Renal cortex interstitium (tissue), 15 donors: ENCODE measurements at places on chromosomes 3 and 15.

DNA sequence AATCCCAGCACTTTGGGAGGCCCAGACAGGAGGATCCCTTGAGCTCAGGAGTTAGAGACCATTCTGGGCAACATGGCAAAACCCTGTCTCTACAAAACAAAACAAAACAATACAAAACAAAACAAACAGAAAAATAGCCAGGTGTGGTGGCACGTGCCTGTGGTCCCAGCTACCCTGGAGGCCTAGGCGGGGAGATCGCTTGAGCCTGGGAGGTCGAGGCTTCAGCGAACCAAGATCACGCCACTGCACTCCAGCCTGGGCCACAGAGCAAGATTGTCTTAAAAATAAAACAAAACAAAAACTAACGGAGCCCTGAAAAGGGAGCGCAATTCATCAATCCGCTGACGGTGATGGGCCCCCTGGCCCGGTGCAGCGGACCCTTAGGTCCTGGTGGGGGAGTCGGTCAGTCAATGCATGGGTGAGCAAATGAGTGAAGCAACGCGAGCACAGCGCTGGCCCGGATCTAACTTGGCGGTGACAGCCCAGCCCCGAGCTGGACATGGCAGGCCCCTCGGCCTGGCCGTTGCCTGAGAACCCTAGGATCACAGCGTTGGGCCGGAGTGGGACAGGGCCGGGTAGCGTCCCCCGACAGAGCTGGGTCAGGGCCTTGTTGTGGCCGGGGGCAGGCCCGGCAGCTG lies 52.4 kb upstream of the BLM start:
- DNase-seq = peak; percentile 38

GRCh38 chr3:43326891-43327581 lies 40.7 kb downstream of the SNRK start:
- DNase-seq = no peak

DNA sequence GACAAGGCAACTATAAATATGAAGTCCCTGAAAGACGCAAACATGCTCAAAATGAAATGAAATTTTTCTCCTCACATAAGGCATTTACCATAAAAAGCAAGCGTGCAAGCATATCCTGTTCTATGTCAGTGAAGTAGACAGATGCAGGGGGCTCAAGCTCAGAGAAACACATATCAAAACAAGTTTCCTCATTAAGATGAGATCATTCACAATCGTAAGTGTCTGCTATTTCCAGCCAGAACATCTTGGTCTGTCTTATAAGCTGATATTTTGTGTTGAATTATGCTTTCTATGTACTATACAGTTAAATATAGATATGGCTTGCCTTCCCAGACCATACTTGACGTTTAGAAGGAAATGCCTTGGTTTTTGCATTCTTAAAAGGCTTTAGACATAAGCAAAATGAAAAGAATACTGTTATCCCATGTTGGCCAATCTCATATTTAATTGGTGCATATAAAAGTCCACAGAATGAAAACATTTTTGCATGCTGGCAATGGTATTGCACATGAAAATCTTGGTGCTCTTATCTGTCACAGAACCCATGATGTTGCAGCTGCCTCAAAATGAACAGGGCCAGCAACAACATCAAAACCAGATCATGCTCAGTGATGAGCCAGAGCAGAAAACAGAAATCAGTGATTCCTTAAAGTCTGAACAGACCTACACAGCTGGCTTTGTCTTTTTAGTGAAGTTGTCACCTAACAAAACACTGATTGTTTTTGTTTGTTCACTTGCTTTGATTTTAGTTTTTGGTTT lies 65.4 kb downstream of the SIDT1 start:
- DNase-seq = no peak

DNA sequence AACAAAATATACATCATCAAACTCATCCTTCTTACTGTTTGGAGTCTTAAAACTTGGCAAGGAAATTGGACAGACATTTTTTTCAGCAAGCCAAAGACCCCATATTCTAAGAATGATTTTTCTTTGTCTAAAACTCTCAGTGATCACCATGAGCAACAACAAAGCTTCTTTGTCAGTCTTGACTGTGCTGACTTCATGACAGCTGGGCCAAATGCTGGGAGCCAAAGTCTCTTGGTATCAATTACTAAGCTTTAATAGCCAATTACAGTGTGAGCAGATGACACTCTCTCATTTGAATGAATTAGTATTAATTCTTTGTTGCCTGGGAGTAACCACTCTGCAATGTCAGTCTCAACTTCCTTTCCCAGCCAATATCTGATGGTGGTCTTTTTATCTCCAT lies 48.1 kb upstream of the GK5 start:
- no peak for DNase-seq

- no peak for DNase-seq
Measured at GRCh38 chr3:22713936-22714335, 489.2 kb upstream of the UBE2E2 start.

DNA sequence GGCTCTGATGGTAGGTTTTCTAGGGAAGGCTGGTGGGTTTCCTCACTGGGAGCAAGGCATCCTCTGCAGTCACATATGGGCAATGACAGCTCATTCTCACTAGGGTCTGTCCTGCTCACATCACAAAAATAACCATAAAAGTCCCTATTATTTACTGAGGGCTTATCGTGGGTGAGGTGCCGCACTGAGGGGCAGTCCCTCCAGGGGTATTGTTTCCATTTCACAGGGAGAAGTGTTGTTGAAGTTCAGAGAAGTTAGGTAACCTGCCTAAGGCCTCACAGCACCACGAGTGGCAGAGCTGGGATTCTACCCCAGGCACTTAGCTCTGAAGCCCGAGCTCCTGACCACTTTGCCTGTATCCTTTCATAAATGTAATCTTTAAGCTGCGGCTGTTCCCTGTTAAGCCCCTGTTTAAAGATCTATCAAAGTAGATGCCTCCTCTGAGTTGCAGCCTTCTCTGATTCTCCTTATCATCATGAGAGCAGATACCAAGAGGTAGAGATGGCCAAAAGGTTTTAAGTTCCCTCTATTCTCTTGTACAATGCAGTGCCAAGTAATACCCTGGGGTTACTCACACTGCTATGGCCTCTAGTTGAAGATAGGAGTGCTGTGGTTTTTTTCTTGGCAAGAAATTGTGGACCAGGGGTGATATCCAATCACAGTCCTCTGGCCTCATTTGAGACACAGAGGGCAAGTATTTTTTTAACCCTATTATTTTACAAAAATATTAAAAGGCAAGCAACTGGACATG lies 107.0 kb downstream of the RPLP1 start:
- DNase-seq = no peak

- no peak for DNase-seq
Measured at GRCh38 chr15:97992823-97993222, 32.3 kb downstream of the ARRDC4 start.

GRCh38 chr15:96515371-96515770 lies 184.9 kb downstream of the NR2F2 start:
- peak; percentile 32 for DNase-seq

GRCh38 chr3:141739731-141740130 lies 1.6 kb downstream of the RNF7 start:
- DNase-seq = no peak

DNA sequence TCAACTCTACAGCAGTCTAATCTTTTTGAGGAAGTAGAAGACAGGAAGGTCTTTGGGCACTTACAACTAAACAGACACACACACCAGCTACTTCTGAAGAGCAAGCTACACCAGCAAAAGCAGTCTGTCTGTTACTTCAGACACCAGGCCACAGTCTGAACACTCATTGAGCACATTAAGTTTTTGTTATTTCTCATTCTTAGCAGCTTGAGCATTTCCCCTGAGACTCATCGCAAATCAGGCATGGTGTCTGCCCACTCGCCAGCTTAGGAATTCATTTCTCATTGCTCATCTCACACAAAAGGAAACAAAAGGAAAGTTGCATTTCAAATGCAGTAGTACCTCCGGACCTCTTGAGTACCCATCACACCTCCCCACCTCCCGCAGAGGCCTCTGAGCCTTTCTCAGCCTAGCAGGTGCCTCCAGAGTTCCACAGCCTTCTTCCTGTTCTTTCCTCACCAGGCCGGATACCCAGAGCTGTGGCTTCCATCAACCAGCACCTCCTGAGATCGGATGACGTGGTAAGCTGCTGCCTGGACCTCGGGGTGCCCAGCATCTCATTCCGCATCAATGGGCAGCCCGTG lies 302.0 kb downstream of the RYR3 start:
- DNase-seq = no peak

DNA sequence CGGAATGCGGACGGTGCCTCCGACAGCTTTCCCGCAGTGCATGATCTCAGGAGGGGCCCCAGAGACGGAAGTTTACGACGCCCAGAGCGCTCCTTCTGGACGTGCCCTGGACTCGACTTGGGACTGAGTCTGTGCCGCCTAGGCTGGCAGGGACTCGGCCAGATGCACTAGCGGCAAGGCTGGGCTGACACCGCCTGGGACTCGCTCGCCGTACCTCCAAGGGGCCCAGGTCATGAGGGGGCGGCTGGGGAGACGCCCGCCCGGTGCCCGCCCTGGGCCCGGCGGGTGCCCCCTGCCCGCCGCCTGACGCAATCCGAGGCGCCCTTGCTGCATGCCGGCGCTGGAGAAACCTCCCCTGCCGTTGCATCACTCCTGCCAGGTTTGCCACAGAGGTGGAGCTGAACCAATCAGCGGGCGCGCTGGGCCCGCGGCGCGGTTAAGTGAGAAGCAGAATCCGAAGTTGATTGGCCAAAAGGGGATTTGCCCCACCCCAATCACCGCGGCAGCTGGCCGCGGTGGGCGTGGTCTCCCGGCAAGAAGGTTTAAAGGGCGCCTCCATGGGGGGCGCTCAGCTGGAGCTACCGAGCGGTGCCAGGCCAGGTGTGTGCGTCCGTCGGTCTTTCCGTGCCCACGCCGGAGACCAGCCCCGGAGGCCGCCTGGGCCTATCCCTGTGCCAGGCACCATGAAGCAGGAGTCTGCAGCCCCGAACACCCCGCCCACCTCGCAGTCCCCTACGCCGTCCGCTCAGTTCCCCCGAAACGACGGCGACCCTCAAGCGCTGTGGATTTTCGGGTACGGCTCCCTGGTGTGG lies at the start of gene CHAC1:
Gene CHAC1 (plus strand): TSS at position 571 of the 812 bp plus-strand sequence. CDS start 113 bp downstream, at position 684.
- peak; percentile 91 for DNase-seq

GRCh38 chr3:43627360-43627759 lies 5.5 kb upstream of the ANO10 start:
- no peak for DNase-seq

DNA sequence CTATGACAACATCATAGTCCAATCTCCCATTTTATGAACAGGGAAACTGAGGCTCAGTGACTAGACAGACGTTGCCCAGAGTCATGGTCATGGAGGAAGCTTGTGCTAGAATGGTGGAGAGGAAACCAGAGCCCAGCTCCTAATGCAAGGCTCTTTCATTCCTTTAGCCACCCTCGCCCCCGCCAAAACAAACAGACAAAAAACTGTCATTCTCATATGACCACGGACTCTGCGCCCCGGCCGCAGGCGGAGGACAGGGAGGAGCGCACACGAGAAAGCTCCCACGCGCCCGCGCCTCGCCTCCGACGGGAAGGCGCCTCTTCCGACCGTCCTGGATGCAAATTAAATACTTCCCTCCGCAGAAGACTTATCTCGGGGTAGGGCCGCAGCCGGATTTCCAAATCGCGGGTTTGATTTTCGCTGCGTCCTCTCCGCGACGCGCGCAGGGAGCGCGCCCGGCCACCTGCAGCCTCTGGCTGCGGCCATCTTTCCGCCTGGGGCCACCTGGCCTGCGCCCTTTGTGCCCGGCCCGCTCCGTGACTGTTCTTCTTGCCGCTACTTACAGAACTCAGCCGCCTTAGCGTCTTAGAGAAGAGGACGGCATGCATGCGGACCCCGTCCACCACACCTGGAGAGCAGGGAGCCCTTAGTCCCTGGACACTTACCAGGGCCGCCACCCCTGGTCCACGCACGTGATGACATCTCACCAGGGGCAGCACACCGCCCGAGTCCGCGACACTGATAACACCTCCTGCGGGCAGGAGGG lies 670 bp upstream of the ATP13A3 start:
- DNase-seq = peak; percentile 38

GRCh38 chr15:100033140-100033857 lies 300.1 kb upstream of the LYSMD4 start:
- no peak for DNase-seq

DNA sequence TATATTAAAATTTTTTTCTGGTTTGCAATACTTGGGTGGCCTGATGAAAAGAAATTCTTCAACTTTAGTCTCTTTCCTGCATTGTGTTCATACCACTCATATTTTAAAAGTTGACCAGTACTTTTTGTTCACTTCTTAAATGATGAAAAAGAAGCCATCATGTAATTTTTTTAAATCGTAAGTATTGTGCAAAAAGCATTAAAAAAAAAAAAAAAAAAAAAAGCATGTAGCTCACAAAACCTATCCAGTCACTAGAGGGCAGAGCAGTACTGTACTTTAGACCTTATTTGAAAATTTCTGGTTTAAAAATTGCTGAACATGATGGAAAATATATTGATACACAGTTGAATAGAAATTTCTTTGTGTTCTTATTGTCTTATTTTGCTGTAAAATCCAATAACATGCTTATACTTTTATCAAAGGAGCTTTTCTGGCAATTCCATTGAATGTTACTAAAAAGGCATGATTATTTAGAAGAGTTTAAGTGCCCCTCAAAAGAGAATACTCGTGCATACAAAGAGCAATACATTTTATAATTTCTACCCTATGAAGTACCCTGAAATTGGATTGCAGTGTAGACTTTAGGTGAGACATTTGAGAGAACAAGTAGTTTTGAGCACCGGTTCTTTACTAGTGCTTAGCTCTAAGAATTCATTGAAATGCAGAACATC lies 137.7 kb downstream of the BBX start:
- DNase-seq = no peak

GRCh38 chr3:31022716-31023115 lies 128.3 kb upstream of the GADL1 start:
- no peak for DNase-seq

DNA sequence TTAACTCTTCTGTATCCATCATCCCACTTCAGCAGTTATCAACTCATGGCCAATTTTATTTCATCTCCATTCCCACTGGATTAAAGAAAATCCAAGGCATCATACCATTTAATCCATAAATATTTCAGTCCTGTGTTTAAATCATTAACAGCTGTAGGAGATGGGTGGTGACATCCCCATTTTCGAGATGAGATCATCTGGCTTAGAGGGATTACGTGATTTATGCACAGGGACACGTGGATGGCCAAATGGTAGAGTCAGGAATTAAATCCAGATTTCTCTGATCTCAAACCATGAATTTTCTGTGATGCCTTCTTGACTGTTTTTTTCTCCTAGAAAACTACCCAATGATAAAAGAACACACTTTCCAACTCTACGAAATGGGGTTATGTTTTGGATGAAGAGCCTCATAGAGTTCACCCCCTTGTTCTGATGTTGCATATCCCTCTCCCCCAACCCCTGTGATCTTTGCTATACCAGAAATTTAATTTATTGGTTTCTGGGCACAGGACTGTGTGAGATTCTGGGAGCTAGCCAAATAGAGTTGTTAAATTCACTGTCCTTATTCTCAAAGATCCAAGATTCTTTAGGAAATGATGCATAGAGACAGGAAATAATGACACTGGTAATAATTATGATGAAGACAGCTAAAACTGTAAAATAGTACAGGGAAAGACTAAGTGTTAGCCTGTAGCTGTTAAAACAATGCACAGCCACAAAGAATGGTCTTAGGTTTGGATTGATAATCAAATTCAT lies 7.4 kb downstream of the ZNF589 start:
- DNase-seq = no peak

- DNase-seq = no peak
Measured at GRCh38 chr15:79265167-79265566, 17.4 kb upstream of the ANKRD34C start.

- DNase-seq = peak; percentile 57
Measured at GRCh38 chr15:63945007-63945788, 101.1 kb downstream of the DAPK2 start.
